ENCODE measurements at places on chromosomes 13 and 19.

- DNase-seq, result no peak
Observed at GRCh38 chr13:31929031-31929770, 102.4 kb upstream of the FRY start.

- no peak for DNase-seq
Observed at GRCh38 chr13:106774621-106775020, 206.7 kb upstream of the ARGLU1 start.

DNA sequence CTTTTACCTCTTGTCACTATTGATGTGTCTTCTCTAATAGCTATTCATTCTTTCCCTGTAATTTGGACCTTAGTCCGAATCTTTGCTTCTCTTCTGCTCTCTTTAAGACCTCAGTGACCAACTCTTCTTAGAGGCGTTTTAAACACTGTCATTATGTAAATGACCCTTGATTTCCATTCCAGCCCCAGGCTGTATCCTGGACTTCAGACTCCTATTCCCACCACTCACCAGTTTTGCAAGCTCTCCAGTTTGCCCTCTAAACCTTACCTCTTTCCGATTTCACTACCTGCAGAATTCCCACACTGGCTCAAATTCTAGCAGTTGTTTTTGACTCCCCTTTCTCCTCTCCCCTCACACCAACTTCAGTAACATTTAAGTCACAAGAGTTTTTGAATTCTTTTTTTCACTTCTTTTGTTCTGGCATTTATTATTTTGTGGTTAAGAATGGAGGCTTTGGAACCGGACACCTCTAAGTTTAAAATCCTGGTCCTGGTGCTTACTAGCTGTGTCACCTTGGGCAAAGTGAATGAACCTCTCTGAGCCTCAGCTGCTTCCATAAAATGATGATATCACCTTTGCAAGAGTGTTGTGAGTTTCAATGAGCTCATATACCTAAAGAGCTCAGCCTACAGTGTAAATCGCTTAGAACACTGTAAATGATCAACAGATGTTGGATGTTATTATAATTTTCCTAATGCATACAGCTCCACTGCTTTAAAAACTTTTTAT is 13.6 kb upstream of the HMGB1 start:
- DNase-seq, result no peak

GRCh38 chr19:45177817-45178261 is at the start of gene TRAPPC6A:
TRAPPC6A (minus strand) TSS chr19:45178237; CDS start chr19:45178218, 19 bp downstream.
- DNase-seq, result no peak

- DNase-seq, result no peak
Observed at GRCh38 chr19:51565583-51565982, 5.5 kb upstream of the ZNF175 start.

DNA sequence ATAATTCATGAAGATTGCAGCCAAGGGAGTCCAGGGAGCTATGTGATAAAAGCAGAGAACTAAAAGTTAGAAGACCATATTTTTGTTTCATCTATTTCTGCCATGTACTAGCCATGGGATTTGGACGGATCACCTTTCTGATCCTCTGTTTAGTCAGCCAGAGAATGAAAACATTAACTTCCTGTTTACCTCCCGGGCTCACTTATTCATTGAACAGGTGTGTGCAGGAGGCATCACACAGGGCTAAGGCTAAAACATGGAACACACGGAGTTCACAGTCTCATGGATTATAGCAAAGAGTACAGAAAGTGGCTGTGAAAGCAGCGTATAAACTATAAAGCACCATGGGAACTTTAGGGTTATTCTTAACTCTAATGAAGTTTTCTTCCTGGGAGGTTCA is 96.8 kb downstream of the GPR12 start:
- no peak for DNase-seq

- DNase-seq, result no peak
Observed at GRCh38 chr13:63209330-63210017, 1793.8 kb upstream of the PCDH20 start.

- no peak for DNase-seq
Observed at GRCh38 chr13:23289917-23290357, 109.2 kb downstream of the SGCG start.

GRCh38 chr19:2259336-2259735 is 3.1 kb upstream of the JSRP1 start:
- DNase-seq, result no peak

DNA sequence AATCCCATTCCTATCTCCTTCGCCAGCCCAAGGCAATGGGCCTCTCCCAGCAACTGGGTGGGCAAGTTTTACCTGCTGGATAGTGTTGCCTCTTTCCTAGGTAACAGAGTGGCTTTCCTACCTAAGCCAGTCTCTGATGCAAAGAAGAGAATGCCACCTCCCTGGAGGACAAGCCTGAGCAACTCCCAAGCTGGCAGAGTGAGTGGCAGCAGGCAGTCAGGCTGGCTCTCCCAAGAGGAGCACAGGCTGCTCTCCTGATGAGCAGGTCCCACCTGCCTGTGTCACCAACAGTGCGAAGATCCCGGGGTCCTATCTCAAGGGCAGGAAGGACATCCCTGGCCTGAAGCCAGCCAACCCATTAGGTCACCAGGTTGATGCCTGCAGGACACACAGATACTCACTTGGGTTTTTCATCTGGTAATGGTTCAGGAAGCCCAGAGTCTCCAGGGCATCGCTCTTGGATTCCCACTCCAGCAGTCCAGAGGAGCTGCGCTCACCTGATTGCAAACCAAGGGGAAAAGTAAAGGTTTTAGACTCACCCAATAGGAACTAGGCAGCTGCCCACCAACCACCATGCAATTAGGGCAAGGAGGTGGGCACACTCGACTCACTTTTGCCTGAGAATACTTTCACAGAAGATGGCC is 5.5 kb upstream of the ECH1 start:
- DNase-seq, result no peak

- DNase-seq, result no peak
Observed at GRCh38 chr19:49932041-49932451, 2.7 kb upstream of the NUP62 start.

GRCh38 chr13:31790992-31791391 is 51.7 kb downstream of the RXFP2 start:
- DNase-seq, result no peak

GRCh38 chr13:72412481-72412880 is 314.9 kb downstream of the MZT1 start:
- no peak for DNase-seq

DNA sequence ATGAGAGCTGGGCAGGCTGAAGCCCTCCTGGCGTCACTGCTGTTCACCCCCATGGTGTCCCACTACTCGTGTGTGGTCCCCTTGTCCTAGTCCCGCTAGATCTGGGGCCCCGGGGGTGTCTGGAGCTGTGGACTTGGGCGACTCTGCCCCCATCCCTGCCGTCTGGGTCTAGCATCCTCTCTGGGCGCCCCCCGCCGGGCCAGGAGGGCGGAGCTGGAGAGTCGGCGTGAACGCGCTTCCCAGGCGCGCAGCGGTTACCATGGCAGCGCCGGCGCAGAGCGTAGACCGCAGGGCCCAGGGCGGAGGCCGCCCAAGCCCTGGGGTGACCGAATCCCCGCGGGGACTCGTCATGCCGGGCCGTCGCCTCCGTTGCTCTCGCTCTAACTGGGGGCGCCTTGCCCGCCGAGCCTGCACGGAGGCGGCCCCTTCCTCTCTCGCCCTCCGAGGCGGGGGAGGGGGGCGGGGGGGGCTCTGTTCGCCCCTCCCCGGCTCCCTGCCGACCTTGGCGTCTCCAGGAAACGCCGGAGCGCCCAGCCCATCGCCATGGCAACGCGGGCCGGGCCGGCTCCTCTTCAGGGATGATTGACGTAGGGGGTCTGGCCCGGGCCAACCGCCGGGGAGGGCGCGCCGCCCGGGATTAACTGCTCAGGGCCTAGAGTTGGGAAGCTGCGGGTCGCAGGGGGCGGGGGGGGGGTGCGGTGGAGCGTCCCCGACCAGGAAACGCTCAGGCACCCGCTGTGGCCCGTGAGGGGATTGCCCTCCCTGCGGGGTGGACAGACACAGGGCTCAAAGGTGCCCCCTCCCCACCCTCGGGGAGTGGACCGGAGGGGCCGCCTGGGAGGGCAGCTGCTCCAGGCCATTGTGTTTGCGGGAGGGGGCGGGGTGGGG is 8.9 kb downstream of the ISYNA1 start:
- peak; percentile 57 for DNase-seq

- no peak for DNase-seq
Observed at GRCh38 chr13:109615721-109616420, 170.5 kb downstream of the IRS2 start.

GRCh38 chr19:45322311-45322710 is 364 bp downstream of the CKM start:
- no peak for DNase-seq

- no peak for DNase-seq
Observed at GRCh38 chr13:112333756-112334543, 42.2 kb upstream of the SPACA7 start.

DNA sequence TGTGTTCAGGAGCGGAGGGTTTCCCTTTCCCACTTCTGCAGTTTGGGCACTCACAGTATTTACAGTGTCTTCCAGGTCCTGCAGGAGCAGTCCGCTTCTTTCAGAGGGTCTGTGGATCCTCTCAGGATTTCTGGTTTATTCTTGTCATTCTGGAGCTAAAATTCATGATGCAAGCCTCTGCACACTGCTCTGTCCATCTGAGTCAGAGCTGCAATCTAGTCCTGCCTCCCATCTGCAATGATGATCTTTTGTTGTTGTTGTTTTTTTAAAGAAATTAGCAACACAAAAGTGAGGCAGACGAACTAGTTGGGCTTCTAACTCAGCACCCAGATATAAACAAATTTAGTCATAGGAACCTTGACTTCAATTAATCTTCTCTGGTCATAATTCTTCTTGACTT is 86.5 kb downstream of the DLEU7 start:
- DNase-seq, result no peak

DNA sequence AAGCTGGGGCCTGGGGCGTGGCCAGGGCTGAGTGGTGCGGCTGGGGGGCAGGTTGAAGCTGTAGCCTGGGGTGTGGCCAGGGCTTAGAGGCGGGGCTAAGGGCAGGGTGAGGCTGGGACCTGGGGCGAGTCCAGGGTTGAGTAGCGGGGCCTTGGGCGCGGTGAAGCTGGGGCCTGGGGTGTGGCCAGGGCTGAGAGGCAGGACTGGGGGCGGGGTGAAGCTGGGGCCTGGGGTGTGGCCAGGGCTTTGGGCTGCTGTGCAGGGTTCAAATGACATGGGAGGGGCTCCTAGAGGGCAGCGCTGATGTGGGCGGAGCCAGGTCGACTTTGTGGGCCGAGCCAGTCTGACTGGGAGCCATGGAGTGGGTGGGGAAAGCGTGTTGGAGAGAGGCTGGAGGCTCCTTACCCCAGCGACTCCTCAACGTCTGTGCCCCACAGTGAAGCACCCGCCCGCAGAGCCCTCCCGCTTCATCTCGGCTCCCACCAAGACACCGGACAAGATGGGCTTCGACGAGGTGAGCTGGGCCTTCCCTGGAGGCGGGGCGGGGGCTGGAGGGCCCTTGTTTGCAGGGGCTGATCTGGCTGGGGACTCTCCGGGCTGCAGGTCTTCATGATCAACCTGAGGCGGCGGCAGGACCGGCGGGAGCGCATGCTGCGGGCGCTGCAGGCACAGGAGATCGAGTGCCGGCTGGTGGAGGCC is 21.5 kb downstream of the COLGALT1 start:
- no peak for DNase-seq

DNA sequence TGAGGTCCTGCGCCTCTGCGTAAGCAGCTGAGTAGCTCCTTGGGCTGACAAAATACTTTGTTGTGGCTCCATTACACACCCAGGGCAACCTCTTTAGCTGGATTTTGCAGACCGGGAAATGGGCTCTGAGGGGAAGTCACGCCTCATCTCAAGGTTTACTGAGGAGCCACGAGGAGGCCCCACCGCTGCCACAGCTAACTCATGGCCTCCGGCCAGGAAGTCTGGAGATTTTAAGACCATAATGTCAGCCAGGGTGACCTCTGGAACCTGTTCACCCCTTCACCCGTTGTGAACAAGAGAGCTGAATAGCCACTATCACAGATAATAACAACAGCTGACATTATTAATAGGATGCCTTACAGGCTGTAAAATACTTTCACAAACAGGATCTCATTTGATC is 351.3 kb upstream of the TMTC4 start:
- DNase-seq, result no peak

GRCh38 chr19:44112802-44113137 is 429 bp upstream of the ZNF225 start:
- no peak for DNase-seq

DNA sequence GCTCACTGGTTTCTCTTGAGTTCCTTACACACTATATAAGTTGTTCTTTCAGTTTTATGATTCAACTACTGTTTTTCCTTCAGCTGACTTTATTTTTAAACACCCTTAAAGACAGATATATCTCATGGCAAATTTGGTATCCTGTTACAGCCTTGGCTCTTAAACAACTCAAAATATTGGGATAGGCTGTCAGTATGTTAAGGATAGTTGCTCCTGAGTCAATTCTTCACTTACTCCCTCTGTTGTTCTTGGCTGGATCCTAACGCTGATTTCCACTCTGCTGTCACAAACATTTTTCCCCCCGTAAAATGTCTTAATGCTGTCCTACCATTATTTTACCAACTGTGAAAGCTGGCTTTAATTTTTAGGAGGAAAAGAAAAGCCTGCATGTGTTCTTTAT is 1.2 kb downstream of the KCNRG start:
- no peak for DNase-seq

DNA sequence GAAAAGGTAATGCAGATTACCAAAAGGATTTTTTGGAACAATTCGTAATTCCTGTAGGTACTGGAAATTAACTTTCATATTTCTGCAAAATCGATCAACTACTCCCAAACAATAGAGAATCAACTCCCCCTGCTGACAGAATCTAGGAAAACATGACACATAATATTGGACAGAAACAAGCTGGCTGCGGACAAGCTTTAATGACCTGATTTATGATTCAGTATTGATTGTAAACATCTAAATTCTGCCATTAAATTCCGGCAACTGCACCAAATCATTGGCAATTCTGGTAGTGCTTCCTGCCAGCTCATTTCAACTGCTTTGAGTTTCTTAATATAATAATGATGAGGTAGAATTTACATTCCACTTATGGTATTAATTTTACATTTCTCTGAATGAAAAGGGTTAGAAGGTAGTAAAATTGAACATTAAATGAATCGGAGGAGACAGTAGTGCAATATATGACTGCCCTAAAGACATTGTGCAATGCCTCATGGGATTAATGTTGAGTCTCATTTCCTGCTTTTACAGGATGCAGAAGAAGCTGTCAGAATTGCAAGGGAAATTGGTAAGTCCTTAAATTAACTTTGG is 146.5 kb downstream of the PCCA start:
- DNase-seq, result no peak

- DNase-seq, result no peak
Observed at GRCh38 chr13:32989942-32990341, 26.3 kb upstream of the KL start.

Measured in stimulated activated CD4-positive, alpha-beta T cell treated with anti-CD3 and anti-CD28 coated beads, TNF-alpha, amount 100 ng/mL, for 4 hours (primary cell).